Stimulated activated CD8-positive, alpha-beta memory T cell treated with anti-CD3 and anti-CD28 coated beads, Interleukin-7, amount 100 ng/mL, for 1 hour (primary cell): ENCODE measurements at places on chromosomes 3 and 15.

DNA sequence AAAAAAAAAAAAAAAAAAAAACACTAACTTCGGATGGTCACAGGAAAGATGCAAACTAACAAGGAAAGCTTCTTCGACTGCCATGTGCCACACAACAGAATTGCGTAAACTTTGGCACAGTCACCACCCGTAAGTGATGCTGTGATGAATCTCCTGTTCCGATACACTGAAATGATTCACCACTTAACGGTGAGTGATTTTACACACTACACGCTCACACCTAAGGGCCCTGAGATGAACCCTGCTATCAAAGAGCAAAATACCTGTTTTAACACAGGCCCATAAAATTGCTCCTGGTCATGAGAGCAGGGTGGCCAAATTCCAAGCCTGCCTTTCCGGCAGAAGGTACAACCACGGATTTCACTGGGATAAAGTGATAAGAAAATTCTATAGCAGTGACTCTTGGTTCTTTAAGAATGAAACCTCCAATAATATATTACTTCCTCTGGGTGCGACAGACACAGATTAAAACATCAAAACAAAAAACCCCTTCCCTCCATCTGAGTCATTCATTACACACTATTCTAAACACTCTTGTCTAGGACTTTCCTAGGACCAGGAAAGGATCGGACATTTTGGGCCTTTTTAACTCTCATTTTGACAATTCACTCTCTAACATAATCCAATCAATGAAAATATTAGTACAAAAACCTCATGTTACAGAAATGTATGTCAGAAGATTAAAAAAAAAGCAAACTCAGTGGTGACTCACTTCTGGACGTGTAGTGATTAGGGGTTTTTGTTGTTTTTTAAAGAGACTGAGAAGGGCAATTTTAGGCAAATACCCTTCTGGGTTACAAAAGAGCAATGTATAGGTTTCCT, 28.3 kb downstream of the LRIG1 start:
- DNase-seq, result no peak

DNA sequence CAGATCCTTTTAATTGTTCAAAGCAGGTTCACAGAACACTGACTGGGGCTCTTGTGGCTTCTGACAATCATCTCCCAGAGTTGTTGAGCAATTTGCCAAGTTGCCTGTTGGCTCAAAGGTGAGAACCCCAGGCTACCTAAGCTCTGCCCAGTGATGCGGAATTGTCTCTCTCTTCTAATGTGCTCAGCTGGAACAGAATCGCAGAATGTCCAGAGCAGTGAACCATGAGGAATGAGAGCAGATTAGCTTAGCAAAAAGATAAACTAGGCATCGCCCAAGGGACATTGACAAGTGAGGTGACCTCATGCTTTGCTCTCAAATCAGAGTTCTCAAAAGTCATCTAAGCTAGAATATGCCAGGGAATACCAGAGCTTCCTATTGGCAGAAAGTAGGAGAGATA, 148.1 kb downstream of the WDR76 start:
- no peak for DNase-seq

DNA sequence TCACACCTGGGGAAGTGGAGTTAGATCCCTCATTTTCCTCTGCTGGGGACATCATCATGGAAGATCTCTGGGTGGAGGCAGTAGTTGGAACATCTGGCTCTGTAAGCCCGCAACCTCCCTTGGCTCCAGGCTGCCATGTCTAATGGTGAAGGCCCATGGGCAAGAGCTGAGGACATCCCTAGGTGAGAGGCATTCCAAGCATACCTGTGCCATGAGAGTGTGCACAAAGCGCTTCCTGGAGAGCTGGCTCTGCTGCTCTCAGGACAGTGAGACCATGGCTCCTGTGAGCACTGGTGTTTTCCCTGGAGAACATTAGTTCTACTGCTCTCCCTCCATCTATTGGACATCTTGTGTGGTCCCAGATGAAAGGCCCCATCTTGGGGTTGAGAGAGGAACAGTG, 7.7 kb downstream of the MAPKAPK3 start:
- no peak for DNase-seq

DNA sequence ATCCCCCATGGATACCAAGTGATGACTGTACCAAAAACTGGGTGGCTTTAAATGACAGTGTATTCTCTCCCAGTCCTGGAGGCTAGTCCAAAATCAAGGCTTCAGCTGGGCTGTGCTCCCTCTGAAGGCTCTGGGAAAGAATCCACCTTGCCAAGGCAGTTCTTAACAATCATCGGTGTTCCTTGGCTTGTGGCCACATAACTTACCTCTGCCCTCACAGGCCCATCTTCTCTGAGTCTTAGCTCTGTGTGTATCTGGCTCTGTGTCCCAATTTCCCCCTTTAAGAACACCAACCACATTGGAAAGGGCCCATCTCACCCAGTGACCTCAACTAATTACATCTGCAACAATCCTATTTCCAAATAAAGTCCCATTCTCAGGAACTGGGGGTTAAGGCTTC, 503.0 kb upstream of the PROK2 start:
- DNase-seq, result no peak

- DNase-seq, result no peak
Observed at GRCh38 chr3:94645790-94646189, 582.9 kb downstream of the NSUN3 start.

- no peak for DNase-seq
Observed at GRCh38 chr3:13879102-13879945, 547 bp downstream of the WNT7A start.

GRCh38 chr15:38611228-38611627, 46.6 kb upstream of the RASGRP1 start:
- peak; percentile 14 for DNase-seq

DNA sequence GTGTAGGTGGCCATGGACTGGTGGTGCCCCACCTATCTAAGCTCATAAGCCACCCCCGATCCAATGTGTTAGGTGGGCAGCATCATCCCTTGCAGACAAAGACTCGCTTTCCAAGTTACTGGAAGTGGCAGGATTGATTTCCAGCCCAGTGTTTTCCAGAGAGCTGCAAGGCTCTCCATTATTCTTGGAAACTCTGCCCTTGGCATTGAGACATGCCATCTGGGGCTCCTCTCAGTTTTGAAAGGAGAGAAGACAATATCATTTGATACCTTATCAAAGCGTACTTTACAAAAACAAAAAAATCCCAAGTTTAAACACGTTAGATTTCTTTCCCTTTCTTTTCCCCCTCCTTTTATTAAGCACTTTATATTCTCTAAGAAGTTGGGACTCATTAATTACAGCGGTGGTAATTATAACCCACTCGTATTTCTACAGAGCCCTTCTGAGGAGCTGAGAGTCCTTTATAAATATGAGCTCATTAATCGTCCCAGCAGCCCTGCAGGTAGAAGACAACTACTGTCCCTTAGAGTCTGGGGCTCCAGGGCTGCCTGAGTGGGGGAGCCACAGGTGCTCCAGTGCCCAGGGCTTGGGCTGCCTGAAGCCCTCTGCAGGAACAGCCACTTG, 226.1 kb downstream of the TLE3 start:
- no peak for DNase-seq
